ENCODE measurements at places on chromosomes 4 and X.

DNA sequence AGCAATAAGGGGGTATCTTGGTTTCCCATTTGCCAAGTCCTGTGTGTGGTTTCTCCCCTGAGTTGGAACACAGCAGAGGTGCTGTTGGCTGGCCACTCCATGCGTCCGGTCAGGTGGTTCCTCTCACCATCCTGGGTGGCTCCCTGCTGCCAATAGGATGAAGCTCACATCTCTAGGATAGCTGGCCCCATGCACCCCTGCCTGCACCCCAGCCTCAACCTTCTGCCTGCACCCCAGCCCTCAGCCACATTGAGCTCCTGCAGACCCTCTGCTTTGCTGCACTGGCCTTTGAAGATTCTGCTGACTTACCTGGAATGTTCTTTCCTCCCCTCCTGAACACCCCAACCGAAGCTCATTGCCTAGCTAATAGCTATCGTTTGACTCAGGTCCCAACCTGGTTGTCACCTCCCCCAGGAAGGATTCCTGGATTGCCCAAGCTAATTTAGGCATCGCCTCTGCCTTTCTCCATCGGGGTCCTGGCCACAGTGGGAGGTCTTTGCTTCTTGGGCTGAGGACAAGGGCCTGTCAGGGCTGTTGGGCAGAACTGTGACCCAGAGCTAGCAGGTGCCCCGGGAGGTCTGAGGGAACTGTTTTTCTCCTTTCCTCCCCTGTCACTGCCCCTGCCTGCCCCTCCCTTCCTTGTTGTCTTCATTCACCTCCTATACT lies 36.6 kb upstream of the GRPEL1 start:
- DNase-seq: no peak

- DNase-seq: no peak
These were observed 448.9 kb downstream of the KCTD8 start for GRCh38 chr4:43999669-44000068.

DNA sequence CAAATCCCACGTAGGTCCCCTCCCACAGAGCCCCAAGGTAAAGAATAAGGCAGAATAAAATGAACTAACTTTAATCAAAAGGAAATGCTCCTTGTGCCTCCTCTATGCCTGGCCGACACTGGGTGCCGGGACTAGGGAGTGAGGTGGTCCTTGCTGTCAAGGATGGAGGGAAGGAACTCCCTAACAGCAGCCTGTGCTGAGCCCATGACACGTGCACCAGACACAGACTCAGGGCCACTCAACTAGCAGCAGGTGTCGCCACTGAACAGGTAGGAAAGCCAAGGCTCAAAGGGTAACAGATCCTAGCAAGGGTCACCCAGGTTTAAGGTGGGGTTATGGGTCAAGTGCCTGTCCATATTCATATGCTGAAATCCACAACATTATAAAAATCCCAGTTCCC lies 29.2 kb downstream of the MSX1 start:
- DNase-seq: no peak

DNA sequence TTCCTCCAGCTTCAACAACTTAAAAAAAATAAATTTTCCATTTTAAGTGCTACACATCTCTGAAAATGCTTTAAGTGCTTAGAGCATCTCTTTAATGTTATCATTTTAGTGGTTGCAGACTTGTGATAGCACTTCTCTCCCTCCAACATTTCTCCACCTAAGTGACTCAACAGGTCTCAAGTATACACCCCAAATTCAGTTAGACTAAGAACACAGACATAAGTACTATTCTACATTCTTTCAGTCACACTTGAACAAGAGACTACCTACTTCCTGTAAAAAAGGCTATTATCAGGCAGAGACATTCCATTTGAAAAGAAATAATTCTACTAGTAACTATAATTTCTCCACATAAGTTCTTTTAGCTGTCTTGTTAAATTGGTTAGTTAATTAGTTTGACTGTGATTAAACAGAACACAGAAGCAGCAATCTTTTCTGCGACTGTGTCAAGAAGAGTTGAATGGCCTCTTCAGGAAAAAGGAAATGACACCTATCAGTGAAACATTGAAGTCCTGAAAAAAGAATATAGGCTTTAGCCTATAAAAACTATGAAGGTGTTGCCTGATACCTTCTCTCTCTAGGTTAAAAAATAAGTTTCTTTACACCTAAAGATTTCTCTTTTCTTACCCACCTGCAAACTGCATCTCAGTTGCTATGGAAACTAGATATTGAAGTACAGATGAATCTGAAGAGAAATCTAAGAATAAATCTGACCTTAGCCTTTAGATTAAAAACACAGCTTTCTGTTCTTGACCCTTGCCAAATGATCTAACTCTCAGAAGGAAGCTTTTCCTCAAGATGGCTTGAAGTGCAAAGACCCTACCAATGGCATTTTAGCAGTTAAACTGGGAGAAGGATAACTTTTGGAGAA lies 18.0 kb downstream of the NAF1 start:
- DNase-seq: no peak

DNA sequence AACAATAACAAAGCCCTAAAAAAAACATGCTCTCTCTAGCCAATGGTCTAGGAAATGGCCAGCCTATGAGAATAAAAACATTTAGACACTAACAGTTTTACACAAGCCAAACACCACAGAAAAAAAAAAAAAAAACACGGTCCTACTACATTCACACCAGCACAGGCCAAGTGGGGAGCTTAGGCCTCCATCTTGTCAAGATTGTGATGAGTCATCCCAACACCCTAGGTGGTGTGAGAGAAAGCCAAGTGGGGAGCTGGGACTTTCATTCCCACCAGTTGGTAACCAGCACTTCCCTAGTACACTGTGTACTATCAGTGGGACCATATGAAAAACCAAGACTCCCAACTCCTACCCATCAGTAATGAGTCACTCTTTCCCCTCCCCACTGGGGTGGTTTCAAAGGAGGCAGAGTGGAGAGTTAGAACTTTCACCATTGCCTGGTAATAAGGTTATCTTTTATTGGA lies 95.6 kb downstream of the ADAMTS3 start:
- no peak for DNase-seq

GRCh38 chr4:154807042-154807630 lies 26.1 kb downstream of the RBM46 start:
- no peak for DNase-seq

- DNase-seq: no peak
These were observed 2.5 kb upstream of the TMEM154 start for GRCh38 chr4:152682143-152682941.

- no peak for DNase-seq
These were observed 107.0 kb upstream of the AR start for GRCh38 chrX:67436867-67437266.

- DNase-seq: no peak
These were observed 136.8 kb downstream of the ADAM29 start for GRCh38 chr4:175054980-175055379.

DNA sequence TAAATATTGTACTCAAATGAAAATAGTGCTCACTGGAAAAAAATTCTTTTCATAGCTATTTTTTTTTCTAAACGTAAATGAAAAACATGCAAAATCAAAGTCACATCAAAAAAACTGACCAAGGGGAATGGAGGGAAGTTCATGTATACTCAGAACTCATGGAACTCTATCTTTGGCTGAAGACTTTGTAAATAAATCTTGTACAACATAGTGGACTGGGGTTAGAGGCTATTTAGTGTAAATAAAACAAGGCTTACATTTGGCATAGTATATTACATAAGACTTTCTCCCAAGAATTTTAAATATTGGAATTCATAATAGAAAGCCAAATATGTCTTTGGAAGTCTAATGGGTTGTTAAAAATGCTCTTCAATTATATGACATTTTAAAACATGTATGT lies 59.8 kb upstream of the PDE5A start:
- no peak for DNase-seq

DNA sequence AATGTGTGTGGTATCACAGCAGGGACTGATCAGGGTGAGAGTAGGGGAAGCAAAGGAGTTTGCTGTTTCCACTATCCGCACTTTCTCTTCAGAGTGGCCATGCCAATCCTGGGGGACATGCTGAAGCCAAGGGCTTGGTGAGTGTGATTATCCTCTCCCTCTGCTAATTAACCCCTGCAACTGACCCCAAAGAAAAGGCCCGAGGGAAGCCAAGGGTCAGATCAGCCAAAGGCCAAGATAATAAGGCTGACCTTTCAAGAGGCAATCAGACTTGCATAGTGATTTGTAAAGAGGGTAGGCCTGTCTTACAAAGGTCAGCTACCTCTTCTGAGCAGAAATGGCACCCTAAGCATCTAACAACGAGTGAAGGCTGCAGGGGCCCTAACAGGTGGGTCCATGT lies 420.5 kb upstream of the CPEB2 start:
- no peak for DNase-seq

GRCh38 chrX:124346877-124347241 lies 496 bp downstream of the SH2D1A start:
- no peak for DNase-seq

DNA sequence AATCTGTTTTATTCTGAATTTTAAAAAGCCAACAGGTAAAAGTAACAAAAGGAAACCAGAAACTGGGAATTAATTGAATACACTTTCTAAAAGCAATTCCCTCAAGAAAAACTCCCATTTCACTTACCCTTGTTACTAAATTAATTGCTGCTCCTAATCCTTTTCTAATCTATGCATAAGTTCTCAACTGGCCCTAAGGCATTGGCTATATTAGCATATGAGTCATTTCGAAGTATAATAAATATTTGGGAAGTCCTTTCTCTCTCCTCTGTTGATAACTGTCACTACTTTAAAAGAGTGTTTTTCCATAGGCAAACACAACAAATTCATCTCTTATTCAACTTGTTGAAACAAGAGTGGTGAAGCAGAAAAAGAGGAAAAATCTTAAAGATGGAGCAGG lies 486.5 kb upstream of the HTR2C start:
- no peak for DNase-seq

DNA sequence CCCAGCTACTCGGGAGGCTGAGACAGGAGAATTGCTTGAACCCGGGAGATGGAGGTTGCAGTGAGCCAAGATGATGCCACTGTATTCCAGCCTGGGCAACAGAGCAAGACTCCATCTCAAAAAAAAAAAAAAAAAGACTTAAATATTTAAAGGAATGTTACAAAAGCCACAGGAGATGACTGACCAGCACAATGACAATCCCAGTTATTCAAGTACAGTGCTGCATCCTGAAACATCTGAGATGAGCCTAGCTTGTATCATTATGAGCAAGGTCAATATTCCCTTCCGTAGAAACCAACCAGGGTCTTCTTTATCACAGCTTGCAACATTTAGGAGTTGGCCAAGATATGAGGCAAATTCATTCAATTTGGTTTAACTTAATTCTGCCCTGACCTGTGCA lies 38.6 kb downstream of the LNX1 start:
- DNase-seq: no peak

- DNase-seq: no peak
These were observed 177.3 kb upstream of the ETNPPL start for GRCh38 chr4:108940149-108940548.
